NCI-H2171 (cell line): ENCODE measurements at places on chromosomes 4 and X.
A peak's percentile ranks its signal among the peaks of the same experiment; 100 is the strongest.

DNA sequence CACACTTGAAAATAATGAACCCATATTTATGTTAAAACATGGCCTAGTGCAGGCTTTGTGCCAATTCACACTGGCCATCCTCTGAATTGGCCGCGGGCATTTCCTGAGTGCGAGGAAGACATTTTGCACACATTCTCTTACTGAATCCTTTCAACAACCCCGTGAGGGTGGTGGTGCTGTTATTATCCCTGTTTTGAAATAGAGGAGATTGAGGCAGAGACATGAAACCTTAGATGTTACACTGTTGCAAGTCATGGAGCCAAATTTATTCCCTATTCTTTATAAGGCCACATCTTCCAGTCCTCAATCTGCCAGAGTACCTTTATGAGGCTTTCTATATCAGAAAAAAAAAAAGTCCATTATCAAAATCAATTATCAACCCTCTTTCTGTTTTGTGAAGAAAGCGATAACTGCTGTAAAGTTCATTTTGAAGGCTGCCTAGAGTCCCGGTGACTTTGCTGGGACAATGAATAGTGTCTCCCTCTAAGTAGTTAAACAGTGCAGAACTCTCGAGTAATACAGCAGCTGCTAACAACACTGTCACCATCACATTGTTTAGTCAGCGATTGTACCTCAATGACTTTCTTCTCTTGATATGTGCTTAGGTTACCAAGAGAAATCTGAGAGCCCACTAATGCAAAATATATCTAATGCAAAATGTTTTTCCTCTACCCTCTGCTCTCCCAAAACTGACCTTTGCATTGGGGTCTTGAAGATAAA, 242.3 kb upstream of the PPARGC1A start:
- no peak for DNase-seq

DNA sequence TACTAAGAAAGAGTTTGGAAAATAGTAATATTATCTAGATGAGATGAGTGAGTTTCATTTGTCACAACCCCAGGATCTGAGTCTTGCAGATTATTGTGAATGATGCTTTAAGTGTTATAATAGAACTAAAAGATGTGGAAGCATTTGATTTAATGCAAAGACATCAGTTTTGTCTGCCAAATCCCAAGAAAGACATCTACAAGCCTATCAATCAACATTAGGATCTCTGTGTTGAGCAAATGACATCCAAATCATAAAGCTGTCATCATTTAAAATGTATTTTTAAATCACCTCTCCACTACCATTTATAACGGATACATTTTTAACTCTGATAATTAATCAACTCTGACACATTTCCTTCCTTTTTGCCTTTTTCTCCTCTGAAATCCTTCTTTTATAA, 310.8 kb upstream of the SLIT2 start:
- no peak for DNase-seq

- DNase-seq = peak; percentile 15
Measured at GRCh38 chrX:134764202-134764785, 106.0 kb upstream of the PLAC1 start.

GRCh38 chr4:23921447-23921845, 31.6 kb upstream of the PPARGC1A start:
- no peak for DNase-seq

GRCh38 chr4:38189445-38189844, 229.2 kb downstream of the PTTG2 start:
- no peak for DNase-seq

- no peak for DNase-seq
Measured at GRCh38 chrX:30800901-30801300, 88.2 kb downstream of the TAB3 start.

DNA sequence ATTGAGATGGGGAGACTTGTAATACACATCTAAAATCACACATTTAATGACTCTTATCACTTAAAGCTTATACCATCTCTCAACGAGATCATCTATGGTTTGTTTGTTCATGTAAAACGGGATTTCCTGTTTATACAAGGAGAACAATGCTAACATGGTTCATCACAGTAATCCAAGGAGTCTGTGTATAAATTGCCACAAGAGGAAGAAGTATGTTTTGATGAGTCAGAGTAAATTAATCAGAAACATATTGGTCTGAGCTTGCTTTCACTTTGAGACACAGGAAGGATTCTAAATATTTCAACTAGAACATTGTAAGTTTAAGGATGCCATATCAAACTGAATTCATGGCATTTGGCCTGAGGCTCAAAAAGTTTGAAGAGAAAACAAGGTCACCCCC, 594.1 kb downstream of the GLUD2 start:
- DNase-seq = no peak

- no peak for DNase-seq
Measured at GRCh38 chr4:5863461-5864113, 29.3 kb downstream of the CRMP1 start.

GRCh38 chrX:77493677-77494553, 46.7 kb downstream of the FGF16 start:
- DNase-seq = peak; percentile 35

DNA sequence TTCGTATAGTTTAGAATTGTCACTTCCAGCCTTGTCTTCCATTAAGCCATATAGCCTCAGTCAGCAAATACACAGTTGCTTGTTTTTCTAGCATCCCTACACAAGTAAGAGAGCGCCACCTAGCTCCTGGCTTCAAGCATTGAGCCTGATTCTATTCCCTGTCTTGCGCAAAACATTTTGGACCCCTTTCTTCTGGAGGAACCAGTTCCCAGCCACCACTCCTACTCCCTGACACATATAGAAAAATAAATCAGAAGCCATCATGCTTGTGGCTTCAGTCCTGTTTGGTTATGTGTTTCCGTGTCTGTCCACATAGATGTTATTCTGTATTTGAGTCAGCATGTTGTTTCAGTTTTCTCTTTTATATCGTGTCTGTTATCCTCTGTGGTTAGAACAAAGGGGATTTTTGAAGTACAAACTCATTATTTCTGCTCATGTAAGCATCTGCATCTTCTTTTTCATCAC, 59.9 kb downstream of the GK start:
- no peak for DNase-seq

DNA sequence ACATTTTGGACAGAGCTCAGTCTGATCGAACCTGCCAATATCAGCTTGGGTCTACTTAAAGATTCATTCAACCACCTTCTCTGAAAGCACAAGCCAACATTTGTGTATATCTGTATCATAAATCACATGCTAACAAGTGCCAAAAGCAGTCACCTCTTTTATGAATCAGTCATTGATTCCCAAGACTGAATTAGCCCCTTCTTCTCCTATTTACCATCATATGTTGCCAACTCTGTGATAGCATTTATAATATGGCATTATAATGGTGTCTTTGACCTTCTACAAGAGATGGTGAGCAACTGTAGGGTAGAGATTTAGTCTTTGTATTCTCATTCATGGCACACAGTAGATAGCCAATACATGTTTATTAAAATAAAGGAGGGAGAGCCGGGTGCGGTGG, 61.4 kb downstream of the DDX53 start:
- no peak for DNase-seq

GRCh38 chr4:105630670-105631655, 77.5 kb downstream of the INTS12 start:
- no peak for DNase-seq

DNA sequence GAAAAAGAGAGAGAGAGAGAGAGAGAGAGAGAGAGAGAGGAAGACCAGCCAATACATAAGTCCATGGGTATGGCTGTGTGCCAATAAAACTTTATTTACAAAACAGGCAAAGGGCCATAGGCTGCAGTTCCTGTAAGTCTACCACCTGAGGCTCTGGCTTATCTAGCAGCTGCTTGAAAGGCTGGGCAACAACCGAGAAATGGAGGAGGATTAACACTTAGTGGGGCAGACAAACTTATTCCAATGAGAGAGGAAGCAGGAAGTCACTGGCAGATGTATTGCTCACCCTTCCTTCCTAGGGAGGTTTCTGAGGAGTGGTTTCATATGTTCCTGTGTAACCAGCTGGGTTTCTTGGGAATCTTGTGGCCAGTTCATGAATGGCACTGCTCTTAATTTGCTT, 4.7 kb upstream of the GPR143 start:
- DNase-seq = no peak

DNA sequence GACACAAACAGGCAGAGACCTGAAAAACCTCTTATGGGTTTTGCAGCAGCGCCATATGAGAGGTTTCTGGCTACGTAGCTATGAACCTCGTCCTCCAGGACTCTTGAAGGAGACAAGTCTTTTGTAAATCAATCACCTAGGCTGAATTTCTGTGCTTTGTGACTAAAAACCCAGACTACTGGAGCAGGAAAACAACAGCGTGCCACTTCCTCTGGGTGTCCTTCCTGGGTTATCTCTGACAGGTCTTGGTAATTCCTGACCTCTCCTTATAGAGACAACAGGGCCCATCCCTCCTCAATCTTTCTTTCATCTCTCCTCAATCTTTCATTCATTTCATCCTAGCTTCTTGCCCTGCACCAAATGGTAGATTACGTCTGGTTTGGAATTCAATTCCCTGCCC, 5.7 kb downstream of the S100P start:
- no peak for DNase-seq

DNA sequence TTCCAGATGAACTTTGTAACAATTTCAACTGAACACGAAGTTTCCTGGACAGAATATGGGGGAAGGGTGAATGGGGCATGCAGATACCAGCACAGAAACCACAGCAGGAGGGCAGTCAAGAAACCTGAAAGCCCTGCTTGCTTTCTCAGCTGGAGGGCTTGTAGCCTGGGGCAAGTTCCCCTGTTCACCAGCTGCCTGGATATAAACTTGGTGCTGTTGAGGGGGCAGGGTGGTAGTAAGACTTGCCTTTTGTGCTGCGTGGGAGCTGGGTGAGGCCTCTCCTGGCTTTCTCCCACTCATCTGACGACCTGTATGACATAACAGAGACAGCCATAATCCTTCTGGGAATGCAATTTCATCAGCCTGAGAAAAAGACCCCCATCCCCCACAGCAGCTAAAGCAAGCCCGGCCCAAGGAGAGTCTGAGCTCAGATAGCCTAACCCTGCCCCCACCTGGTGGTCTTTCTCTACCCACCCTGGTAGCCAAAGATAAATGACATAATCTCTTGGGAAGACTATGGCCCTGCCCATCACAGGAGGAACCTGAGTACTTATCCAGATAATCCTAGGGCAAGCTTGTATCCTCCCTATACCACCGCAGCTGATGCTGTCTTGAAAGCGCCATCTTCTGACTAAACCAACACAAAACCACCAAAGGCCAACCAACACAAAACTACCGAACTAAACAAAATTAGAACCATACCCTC, 234.3 kb downstream of the LAS1L start:
- DNase-seq = no peak

GRCh38 chrX:57822398-57822797, 87.9 kb downstream of the ZXDA start:
- no peak for DNase-seq

- peak; percentile 56 for DNase-seq
Measured at GRCh38 chr4:18106620-18107019, 85.1 kb upstream of the LCORL start.

- no peak for DNase-seq
Measured at GRCh38 chrX:55767100-55767499, 49.6 kb downstream of the RRAGB start.

- DNase-seq = no peak
Measured at GRCh38 chrX:31440546-31440945, 368.7 kb upstream of the FTHL17 start.

DNA sequence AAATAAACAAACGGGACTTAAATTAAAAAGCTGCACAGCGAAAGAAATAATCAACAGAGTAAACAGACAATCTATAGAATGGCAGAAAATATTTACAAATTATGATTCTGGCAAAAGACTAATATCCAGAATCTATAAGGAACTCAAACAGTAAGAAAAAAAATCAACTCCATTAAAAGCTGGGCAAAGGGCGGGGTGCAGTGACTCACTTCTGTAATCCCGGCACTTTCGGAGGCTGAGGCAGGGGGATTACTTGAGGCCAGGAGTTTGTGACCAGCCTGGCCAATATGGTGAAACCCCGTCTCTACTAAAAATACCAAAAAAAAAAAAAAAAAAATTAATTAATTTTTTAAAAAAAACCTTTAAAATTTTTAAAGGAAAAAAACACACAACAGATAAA, 109.0 kb downstream of the ATP11C start:
- no peak for DNase-seq

- no peak for DNase-seq
Measured at GRCh38 chr4:165991325-165992180, 118.5 kb downstream of the TLL1 start.

- no peak for DNase-seq
Measured at GRCh38 chrX:120781403-120781802, 94.3 kb downstream of the CT47B1 start.

- DNase-seq = no peak
Measured at GRCh38 chr4:151409470-151410313, 716 bp downstream of the FHIP1A start.

- no peak for DNase-seq
Measured at GRCh38 chrX:9844936-9845577, 58.8 kb downstream of the SHROOM2 start.

- DNase-seq = no peak
Measured at GRCh38 chr4:81449015-81449414, 22.7 kb downstream of the RASGEF1B start.

- no peak for DNase-seq
Measured at GRCh38 chrX:120378570-120378969, 16.7 kb downstream of the ATP1B4 start.

DNA sequence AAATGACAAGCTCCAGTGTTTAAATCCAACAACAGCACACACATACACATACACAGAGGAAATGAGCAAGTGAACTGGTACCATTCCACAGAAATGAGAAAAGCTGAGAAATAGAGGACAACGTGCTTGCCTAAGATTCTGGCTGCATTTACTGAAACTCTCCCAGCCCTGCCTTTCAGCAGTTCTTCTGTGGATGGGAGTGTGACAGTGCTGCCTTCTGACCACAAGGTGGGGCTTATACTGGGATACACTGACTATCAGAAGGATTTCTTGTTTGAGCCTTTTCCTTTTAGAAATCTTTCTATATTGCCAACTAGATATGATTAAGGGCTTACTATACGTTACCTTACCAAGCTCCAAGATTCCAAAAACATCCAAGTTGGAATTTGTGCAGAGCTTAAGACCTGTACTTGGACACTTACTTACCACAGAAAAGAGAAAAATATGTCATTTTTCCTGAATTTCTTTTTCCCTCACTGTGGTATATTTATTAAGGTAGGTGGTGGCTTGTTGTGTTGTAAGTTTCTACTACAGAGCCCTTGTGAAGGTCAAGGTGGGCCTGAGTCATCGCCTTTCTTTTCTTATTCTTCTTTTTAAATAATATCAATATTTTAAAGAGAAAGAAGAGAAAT, 10.7 kb upstream of the CXCL8 start:
- no peak for DNase-seq

GRCh38 chrX:2536974-2537373, 36.2 kb upstream of the DHRSX start:
- no peak for DNase-seq
